Stimulated activated CD8-positive, alpha-beta memory T cell treated with anti-CD3 and anti-CD28 coated beads, Interleukin-12 subunit alpha, Interleukin-12 subunit beta, amount 100 ng/mL, for 4 hours (primary cell): ENCODE measurements at places on chromosomes 1 and 21.

DNA sequence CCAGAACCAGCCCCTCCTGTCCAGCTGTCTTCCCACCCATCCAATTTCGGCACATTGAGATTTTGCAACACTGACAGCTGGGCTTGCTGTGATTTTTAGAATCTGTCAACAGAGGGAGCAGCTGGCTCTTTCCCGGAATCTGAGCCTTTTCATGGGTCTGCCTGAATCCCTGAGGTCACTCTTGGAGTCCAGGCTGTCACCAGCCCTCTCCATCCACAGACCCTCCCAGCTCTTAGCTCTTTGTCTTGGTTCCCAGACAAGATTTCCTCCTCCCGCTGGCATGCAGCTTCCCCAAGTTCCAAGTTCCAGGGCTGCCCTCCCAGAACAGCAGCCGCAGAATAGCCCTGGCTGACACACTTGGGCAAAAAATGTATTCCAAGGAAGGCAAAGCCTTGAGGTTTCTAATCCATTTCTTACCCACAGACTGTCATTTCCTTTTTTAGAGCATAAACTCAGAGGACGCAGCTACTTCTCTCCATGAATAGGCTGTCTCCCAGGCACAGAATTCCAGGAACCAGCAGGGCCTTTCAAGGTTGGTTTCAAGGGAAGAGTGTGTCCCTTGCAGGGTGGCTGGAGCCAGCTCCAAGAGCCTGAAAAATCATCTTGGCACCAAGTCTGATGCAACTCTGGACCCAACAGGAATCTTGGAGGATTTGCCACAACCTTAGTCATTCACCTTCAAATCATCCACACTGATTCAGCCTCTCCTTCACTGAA lies 7.1 kb upstream of the TMEM61 start:
- DNase-seq: no peak

- DNase-seq: no peak
These were observed 1.5 kb upstream of the MAP1LC3C start for GRCh38 chr1:242000434-242000833.

DNA sequence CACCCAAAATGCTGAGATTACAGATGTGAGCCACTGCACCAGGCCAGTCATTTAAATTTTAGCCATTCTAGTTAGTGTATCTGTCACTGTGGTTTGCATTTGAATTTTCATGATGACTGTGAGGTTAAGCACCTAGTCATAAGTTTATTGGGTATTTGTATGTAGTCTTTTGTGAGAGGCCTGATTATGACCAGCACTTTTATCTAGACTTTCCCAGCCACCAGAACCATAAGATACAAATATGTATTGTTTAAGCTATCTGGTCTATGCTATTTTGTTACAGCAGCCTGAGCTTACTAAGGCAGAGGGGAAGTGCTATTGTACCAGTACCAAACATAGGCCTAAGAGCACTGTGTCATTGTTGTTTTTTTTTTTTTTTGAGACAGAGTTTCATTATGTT lies 19.9 kb upstream of the DNAJC6 start:
- DNase-seq: no peak

DNA sequence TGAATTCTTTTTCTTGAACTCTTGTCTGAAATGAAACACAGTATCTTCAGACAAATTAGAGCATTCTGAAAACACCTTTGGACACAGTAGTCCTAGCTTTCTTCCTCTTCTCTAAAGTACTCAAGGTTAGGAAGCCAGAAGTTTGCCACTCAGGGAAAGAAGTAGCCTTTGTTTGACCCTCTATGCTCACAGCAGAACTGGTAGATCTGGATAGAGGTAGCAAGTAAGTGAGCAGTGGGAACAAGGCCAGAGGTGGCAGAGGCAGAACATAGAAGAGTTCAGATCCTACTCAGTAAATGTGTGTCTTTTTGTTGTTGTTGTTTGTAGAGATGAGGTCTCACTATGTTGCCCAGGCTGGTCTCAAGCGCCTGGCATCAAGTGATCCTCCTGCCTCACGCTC lies 7.4 kb upstream of the PIGR start:
- DNase-seq: no peak
